Esophagus squamous epithelium (tissue), 5 donors: ENCODE measurements at places on chromosomes 4 and X. TPM values are rescaled to one million over a fixed set of nuclear protein-coding genes. Genes with fewer than 3 reads are reported as not detected.

- no peaks in the 10 kb centered on the region for H3K27me3 ChIP-seq
- DNase-seq = no peak
- no peaks in the 10 kb centered on the region for H3K4me1 ChIP-seq
- H3K4me3 ChIP-seq = no peak overlapping the region
- H3K27ac ChIP-seq = no peak overlapping the region
Measured at GRCh38 chr4:116055857-116056827, 942.7 kb upstream of the NDST4 start.

DNA sequence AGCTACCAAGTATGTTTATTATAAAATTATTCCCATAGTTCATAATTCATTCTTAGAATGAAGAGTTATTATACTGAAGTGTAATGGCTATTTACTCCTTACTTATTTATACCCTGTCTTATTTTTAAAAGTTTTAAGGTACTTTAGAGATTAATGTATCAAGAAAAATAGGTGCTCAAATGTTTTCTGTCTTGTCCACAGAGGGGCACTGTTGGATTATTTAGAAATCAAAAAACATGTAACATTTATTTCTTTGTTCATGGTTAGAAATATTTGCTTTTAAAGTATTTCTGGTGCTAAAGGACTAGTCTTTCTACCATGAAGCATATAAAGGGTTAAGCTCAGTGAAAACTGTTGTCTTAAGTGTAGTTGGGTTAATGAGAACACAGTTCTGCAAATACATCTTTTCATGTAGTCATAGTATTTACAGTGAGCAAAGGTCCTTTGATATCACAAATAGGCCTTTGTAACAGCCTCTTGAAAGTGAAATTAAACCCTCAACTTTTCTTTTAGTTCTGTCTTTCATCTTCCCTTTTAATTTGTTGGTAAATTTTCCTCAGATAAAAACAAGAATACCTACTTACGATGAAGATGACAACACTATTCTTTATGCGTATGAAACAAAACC, 7.7 kb downstream of the SCML1 start:
- no peaks in the 10 kb centered on the region for H3K36me3 ChIP-seq
- H3K27ac ChIP-seq = no peak overlapping the region
- H3K4me1 ChIP-seq = no peaks in the 10 kb centered on the region
- H3K4me3 ChIP-seq = no peak overlapping the region

GRCh38 chrX:130846746-130847145, 56.3 kb downstream of the ENOX2 start:
- no peak for DNase-seq
- no peaks in the 10 kb centered on the region for H3K4me1 ChIP-seq
- no peak overlapping the region for H3K27ac ChIP-seq

DNA sequence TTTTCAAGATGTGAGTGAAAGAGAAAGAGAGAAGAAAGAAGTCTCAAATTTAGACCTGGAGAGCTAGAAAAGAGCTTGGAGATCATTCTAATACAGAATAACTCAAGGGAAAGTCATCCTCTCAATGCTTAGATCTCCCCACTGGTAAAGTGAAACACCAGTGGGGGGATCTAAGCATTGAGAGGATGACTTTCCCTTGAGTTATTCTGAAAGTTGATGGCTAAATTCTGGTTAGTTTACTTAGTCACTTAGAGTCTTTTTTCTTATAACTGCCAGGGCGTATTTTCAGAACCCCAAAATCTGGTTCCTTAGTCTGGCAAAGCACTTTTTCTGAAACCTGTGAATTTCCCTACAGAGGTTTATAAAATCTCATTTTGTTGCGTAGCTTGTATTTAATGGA, 198.6 kb downstream of the ARHGAP24 start:
- no peaks in the 10 kb centered on the region for H3K27me3 ChIP-seq
- H3K4me1 ChIP-seq = no peaks in the 10 kb centered on the region
- H3K27ac ChIP-seq = no peak overlapping the region
- no peaks in the 10 kb centered on the region for H3K36me3 ChIP-seq
- DNase-seq = no peak

GRCh38 chr4:175330236-175330635, 412.1 kb downstream of the ADAM29 start:
- no peaks in the 10 kb centered on the region for H3K36me3 ChIP-seq
- H3K27me3 ChIP-seq = no peaks in the 10 kb centered on the region
- no peaks in the 10 kb centered on the region for H3K4me1 ChIP-seq
- no peak overlapping the region for H3K4me3 ChIP-seq
- H3K27ac ChIP-seq = no peak overlapping the region
- no peak for DNase-seq

DNA sequence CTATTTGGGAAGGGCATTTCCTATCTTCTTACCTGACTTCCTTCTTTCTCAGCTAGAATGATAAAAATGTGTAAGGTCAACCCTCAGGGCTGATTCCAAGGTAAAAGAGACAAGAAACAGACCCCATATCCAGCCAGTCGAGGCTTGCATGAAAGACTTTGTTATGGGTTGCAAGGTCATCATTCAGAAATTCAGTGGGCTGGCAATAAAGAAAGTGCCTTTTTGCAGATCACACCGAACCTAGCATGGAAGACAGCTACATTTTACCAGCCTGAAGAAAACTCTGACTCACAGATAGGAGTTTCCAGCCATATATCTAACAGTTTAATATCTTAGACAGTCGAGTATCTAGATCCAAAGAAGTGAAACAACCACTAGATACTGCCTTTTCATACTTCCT, 87.4 kb downstream of the PDGFC start:
- H3K4me1 ChIP-seq = peaks cover 6% of the 10 kb centered on the region
- H3K36me3 ChIP-seq = no peaks in the 10 kb centered on the region
- no peaks in the 10 kb centered on the region for H3K27me3 ChIP-seq
- DNase-seq = no peak
- no peak overlapping the region for H3K4me3 ChIP-seq
- H3K27ac ChIP-seq = no peak overlapping the region

DNA sequence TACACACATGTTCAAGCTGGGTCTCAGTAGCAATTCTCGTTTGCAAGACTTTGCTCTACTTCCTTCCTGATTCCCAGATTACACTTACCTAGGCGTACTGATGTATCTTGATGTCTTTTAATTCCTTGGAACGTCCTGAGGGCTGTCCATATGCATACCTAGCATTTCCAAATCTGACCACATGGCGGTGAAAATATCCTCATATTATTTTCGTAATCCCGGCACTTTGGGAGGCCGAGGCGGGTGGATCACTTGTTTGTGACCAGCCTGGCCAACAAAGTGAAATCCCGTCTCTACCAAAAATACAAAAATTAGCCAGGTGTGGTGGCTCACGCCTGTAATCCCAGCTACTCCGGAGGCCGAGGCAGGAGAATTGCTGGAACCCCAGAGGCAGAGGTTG, 1786.3 kb upstream of the TENM3 start:
- H3K4me3 ChIP-seq = no peak overlapping the region
- no peak overlapping the region for H3K27ac ChIP-seq
- no peak for DNase-seq
- no peaks in the 10 kb centered on the region for H3K27me3 ChIP-seq

GRCh38 chrX:72306851-72307645, 1.3 kb upstream of the CITED1 start:
- H3K4me1 ChIP-seq = peaks cover 21% of the 10 kb centered on the region
- H3K36me3 ChIP-seq = no peaks in the 10 kb centered on the region
- no peak for DNase-seq
- H3K27me3 ChIP-seq = peaks cover 70% of the 10 kb centered on the region

MCF2 gene
- total RNA-seq = not detected

AADAT gene
- 1.9 TPM for total RNA-seq

CFAP99 gene
- not detected for total RNA-seq

AFM gene
- total RNA-seq = not detected

BMPR1B gene
- 0.09 TPM for total RNA-seq

NSUN7 gene
- 2.4 TPM for total RNA-seq

SSX1 gene
- not detected for total RNA-seq
